Activated T-cell treated with anti-CD3 and anti-CD28 coated beads for 24 hours (primary cell): ENCODE measurements at places on chromosomes 13 and 19.

- DNase-seq: no peak
Measured at GRCh38 chr19:46492841-46493235, 2.8 kb downstream of the PNMA8B start.

DNA sequence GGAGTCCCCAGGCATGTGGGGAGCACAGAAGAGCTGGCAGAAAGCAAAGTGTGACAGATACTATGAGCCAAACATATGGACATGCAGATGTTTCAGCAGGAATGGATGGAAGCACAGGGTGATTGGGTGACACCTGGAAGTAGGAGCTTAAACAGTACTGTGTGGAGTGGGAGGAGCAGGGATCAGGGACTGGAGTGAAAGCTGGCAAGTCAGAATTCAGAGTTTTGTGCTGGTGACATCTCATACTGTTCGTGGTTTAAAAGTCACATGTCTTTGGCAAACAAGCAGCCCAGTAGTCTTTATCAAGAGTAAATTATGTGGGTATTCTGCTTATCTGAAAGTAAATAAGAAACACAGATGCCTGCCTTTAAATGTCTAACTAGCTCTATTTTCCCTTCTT is 408.2 kb downstream of the COG6 start:
- DNase-seq: no peak

DNA sequence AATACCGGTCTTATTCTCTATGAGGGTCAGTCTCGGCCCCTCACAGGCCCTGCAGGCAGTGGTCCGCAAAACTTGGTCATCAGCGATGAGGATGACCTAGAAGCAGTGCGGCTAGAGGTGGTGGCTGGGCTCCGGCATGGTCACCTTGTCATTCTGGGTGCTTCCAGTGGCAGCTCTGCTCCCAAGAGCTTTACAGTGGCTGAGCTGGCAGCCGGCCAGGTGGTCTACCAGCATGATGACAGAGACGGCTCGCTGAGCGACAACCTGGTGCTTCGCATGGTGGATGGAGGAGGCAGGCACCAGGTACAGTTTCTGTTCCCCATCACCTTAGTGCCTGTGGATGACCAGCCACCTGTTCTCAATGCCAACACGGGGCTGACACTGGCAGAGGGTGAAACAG is 1.8 kb downstream of the FREM2 start:
- no peak for DNase-seq

GRCh38 chr19:56934438-56935090 is 94.0 kb upstream of the PEG3 start:
- DNase-seq: no peak

DNA sequence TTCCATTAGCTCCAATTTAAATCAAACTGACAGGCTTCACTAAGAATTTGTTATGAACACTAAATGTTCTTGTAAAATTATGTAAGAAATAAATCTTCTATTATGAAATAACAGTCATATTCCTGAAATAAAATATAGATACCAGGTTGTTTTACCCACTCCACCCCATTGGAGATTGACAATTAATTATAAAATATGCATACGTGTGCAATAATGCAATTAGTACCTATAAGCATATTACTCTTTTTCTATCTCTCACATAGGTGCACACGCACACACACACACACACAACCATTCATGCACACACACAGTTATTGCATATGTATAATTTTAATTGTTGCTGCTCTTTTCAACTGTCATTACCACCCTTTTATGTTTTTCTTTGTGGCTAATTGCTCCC is 395.7 kb downstream of the SLITRK5 start:
- no peak for DNase-seq

- no peak for DNase-seq
Measured at GRCh38 chr13:94481941-94482340, 2.5 kb upstream of the DCT start.

GRCh38 chr19:35740108-35740422 is 2.2 kb downstream of the IGFLR1 start:
- DNase-seq: no peak

GRCh38 chr19:991174-991931 is 7.2 kb downstream of the WDR18 start:
- peak; percentile 48 for DNase-seq

GRCh38 chr13:31172535-31172934 is 10.8 kb upstream of the HSPH1 start:
- no peak for DNase-seq

DNA sequence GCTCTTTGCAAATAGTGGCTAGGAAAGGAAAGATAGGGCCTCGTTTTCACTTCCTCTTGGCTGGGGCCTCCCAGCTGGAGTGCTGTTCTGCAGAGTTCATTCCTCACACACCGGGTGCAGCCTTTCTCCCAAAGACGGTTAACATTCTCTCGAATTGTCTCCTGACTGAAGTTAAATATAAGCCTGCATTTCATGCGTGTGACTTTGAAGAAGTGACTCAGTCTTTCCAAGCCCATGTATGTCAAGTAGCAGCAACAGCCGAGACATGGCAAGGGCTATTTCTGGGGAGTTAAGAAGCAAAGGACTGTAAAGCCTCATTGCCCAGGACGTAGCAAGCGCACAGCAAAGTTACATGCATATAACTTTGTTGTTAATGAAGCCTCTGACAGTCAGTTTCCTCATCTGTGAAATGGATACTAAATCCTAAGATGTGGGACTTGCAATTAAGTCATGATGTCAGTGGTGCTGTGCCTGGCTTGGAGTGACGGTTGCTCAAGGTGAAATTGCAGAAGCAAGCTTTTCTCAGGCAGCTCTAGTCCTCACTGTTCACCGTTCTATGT is 502.4 kb downstream of the MYO16 start:
- no peak for DNase-seq

- DNase-seq: no peak
Measured at GRCh38 chr13:110001670-110002275, 215.4 kb upstream of the IRS2 start.

- no peak for DNase-seq
Measured at GRCh38 chr19:5743630-5744029, 23.2 kb downstream of the CATSPERD start.

DNA sequence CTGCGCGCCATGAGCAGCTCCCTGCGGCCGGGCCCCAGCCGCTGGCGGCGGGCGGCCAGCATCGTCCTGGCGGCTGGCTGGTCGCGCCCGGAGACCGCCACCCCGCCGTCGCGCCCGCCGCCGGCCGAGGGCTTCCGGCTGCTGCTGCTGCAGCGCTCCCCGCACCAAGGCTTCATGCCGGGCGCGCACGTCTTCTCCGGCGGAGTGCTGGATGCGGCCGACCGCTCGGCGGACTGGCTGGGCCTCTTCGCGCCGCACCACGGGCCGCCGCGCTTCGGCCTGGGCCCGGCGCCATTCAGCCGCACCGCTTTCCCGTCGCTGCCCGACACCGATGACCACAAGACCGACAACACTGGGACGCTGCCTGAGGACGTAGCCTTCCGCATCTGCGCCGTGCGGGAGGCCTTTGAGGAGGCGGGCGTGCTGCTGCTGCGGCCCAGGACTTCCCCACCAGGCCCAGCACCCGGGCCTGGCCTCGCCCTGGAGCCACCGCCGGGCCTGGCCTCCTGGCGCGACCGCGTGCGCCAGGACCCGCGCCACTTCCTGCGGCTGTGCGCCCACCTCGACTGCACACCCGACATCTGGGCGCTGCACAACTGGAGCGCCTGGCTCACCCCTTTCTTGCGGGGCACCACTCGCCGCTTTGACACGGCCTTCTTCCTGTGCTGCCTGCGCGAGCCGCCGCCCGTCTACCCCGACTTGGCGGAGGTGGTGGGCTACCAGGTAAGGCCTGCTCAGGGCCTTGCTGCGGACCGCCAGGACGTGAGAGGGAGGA is 518 bp downstream of the NUDT19 start:
- DNase-seq: peak; percentile 30

GRCh38 chr19:47309608-47310007 is at the start of gene C5AR1:
Gene C5AR1, plus strand, starts transcription at chr19:47309861. Its CDS starts 35 bp downstream, at chr19:47309896.
- DNase-seq: no peak

GRCh38 chr13:38648912-38649311 is 38.0 kb upstream of the FREM2 start:
- DNase-seq: no peak

- DNase-seq: no peak
Measured at GRCh38 chr19:4062419-4063368, 4.0 kb downstream of the ZBTB7A start.

GRCh38 chr19:10593820-10594637 is 6.9 kb upstream of the AP1M2 start:
- DNase-seq: no peak

GRCh38 chr13:46318986-46319385 is 68.1 kb downstream of the RUBCNL start:
- DNase-seq: no peak

DNA sequence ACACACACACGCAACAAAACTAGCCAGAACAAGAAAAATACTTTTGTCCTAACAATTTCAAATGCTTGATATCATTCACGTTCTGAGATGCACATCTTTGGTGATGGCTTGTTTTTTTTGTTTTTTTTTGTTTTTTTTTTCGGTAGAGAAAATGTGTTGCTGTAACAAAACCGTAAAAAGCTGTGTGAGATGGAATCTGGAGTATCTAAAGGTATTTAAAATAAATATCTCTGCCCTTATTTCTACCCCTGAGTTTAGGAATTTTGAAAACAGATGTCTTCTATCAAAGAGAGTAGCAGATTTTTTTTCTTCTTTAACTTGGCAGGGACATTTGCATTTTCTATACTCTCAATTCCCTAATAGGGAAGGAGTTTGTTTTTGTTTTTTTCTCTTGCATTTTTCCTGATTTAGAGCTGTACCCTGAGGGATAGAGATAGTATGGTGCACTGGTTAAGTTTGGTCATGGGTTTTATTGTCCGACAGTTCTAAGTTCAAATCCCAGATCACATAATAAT is 446.6 kb downstream of the KLF5 start:
- DNase-seq: no peak

DNA sequence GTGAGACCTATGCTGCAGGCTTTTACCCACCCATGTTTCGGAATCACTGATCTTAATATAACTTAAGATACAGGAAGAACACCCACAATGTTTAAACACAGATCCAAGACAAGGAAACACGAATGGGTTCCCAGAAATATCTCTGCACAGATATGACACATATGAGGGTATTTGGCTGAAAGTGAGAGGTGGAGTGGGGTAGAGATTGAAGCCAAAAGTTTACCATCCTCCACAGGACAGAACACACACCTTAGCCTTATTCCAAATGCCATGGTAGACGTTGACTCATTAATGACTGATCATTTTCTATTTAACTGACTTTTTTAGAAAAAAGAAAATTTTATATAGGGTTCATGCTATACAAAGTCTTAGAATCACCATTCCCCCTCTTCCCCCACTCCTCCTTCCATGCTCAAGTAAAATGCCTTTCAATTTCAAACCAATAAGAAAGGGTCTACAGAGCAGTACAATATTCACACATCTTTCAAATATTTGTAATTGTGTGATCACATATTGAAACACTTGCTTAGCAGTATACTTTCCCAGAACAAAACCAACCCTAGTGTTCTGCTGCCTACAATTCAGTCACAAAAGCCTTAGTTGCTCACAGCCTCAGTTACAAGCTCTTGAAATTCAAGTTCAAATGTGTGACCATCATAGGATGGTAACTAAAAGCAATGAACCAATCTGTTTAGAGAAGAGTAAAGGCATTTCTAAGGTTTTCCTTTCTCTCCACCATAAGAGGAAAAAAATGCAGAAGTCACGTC is 11.8 kb upstream of the DOCK9 start:
- no peak for DNase-seq

DNA sequence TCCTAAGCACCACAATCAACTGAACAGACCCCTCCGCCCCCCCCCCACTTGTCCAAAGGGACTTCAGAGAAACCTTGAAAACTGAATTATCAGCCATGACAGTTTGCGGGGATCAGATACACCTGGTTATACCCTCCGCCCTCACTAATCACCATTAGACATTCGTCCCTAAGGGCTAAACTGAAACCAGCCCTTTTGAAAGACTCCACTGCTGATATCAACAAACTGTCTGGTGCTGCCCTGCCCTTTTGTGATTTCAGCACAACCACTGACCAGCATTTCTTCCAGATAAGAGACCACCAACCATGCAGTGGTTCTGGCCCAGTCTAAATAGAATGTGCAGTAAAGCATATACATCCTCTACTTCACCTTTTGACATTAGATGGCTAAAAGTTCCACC is 1422.9 kb downstream of the EFNB2 start:
- no peak for DNase-seq

- DNase-seq: no peak
Measured at GRCh38 chr13:50153401-50153800, 138.2 kb downstream of the KCNRG start.

GRCh38 chr19:19417046-19417445 is 11.6 kb downstream of the GATAD2A start:
- no peak for DNase-seq

DNA sequence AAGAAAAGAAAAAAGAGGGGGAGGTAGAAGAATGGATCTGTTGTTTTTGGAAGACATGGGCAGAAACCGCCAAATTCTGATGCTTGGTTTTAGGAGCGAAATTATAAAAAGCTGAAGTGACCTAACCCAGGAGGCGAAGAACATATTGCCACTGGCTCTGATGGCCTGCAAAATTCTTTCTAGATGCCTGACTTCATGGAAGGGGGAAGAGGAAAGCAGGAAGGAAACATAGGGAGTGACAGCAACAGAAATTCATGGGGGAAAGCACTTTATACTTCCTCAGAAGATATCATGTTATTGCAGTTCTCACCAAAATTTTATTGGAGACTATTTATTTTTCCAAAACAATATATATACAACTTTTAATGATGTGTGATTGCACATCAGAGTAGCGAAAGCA is 213.5 kb downstream of the DLEU7 start:
- no peak for DNase-seq

DNA sequence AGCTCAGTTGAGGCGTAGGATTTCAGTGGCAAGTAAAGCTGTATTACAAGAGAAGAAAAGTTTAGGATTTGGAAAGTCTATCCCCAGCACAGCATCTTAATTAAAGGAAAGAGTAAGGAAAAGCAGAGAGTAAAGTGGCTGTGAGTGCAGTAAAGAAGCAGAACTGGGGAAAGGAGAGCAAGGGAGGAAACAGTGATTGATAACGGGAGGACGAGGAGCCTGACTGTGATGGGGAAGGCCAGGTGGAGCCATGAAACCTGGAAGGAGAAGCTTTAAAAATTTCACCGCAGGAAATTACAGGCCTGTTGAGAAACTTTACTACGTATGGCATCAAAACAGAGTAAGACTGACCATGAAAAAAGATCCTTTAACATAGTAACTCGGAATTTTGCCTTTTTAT is 175.6 kb downstream of the SHISA2 start:
- DNase-seq: no peak

DNA sequence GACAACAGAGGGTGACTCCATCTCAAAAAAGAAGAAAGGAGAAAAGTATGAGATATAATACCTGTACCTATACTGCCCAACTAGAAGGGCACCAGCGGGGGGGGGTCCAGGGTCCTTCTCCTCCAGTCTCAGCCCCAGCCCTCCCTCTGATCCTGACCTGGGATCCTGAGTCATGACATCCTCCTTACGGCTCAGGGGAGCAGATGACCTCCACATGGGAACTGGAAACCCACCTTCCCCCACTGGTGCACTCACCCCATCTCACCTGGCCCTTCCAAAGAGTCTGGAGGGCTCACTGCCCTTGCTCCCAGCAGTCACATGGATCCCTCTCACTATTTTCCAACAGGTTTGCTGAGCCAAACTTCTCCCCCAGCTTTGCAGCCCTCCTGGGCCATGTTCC is 24.2 kb downstream of the TUBA3C start:
- no peak for DNase-seq
